ENCODE measurements at places on chromosomes 4 and X. TPM values are rescaled to one million over a fixed set of nuclear protein-coding genes. Genes with fewer than 3 reads are reported as not detected.

The SYN1 gene
- under 0.01 TPM for total RNA-seq

DNA sequence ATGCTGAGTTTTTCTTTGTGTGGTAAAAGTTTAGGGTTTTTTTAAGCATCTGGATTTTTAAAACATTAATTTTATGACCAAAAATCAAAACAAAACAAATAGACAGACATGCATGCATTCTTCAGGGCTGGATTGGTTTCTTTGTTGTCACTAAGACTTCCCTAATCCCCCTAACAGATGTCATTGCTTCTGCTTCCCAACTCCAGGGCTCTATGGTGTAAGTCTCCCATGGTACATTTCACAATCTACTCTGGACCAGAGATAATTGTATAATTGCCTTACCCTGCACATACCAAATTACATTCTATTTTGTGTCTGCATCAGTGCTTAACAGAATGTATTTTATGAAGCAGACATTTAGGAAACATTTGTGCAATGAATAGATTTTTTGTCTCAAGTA lies 529.1 kb upstream of the SMIM31 start:
- no peak for DNase-seq

GRCh38 chrX:123223859-123224258 lies 39.8 kb downstream of the GRIA3 start:
- no peak for DNase-seq

DNA sequence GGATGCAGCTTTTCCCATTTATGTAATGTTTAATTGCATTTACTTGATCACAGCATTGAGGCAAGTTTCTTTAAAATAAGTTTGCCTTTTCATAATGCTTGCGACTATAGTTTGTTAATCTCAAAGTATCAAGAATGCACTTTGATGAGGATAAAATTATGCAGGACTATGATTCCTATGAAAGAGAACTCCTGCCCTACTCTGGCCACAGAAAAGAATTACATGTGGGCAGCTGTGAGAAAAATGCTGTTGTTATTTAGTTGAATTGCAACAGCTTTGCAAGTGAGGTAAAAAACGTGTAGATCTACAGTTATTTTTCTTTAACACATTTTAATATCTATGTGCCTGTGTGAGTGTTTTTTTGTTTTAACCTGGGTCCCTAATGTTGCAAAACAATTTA lies 12.5 kb upstream of the OSTC start:
- no peak for DNase-seq

GRCh38 chr4:157776930-157777528 lies 395.8 kb downstream of the GASK1B start:
- DNase-seq: peak; percentile 65

DNA sequence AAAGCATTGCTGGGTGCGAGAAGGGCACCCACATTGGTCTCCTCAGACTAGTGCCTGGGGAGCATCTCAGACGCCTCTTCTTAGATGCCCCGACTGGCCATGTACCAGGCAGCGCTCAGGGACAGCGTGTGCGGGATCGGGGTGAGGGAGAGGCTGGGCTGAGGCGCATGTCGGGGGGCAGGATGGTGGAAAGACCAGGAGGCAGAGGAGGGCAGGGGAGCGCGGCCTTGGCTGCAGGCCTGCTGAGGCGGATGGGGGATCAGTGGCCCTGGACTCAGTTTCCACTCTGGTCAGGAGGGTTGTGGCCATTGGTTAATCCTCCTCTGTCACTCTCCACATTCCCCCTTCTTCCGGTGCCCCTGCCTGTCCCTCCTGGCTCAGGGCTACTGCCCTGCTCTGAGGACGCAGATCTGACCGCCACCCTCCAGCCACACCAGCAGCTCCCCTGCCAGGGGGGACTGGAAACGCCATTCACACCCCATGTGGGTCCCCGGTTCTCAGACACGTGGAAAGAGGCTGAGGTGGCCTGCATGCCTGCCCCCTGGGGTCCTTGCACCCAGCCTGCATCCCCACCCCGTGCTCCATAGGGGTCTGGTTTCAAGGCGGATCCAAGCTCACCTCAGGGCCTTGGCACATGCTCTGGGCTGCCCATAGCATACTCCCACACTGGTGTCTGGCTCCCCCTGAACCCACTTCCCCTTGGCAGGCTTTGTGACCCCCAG lies 105.9 kb downstream of the CPZ start:
- DNase-seq: peak; percentile 72

The PDHA1 gene
- 26.4 TPM for total RNA-seq

The SSX1 gene
- not detected for total RNA-seq

DNA sequence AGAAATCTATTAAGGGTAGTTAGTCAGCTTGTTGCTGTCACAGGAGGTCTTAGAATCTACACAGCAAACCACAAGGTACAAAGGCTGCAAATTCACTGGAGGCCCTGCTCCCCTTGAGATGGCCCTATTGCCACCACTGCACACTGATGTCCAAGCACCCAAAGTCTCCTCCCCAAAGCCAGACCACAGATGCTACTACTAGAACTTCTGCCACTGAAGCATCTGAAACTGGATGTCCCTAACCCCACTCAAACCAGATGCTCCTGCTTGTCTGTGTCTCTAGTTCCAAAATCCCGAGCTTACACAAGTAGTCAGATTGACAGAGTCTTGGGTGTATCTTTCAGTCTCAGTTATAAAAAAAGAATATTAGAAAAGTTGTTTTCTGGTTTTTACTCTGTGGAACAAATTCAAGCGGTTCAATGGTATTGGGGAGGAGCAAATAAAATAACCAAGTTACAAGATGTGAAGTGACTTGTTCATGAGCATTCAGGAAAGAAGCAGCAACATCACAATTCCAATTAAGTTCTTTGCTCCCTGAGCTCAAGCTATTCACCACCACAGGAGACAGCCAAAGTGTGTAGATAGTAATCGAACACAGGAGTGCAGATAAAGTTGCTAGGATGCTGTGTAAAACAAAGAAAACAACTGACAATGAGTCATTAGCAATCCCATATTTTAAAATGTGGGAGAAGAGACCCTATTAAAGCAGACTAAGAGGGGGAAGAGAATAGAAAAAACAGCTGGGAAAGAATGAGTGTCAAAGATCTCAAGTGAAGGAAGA lies 352.3 kb downstream of the PDGFC start:
- no peak for DNase-seq

DNA sequence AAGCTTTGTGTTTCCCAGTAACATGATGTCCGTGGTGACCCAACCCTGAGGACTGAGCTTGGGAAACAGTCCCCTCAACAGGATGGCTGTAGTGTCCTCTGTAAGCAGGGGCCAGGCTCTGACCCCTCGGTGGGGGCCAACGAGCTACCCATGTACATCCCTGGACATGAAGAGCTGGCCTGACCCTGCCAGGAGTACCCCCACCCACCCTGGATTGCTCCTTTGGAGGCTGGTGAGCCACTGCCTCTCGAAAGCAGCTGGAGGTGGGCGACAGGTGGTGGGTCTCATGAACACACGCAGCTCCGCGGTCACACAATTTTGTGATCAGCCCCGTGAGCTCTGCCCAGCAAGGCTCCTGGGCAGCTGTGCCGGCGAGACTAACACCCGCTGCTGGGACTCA lies 33.5 kb downstream of the NSG1 start:
- no peak for DNase-seq

DNA sequence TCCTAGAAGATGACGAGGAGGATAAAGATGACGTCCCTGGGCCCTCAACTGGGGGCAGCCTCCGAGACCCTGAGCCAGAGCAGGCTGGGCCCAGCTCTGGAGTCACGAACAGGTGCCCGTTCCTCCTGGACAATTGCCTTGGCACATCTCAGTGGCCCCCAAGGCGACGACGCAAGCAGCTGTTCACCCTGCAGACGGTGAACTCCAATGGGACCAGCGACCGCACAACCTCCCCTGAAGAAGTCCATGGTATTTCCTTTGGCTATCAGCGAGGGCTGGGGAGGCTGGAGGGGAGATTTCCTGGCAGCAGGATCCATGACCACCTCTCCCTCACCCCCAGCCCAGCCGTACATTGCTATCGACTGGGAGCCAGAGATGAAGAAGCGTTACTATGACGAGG lies 11.9 kb downstream of the USP11 start:
- no peak for DNase-seq

The STAP1 gene
- total RNA-seq: not detected

- no peak for DNase-seq
Observed at GRCh38 chrX:123223409-123223808, 39.3 kb downstream of the GRIA3 start.

The SPIN2A gene
- total RNA-seq: 0.59 TPM

The HDAC8 gene
- 24.6 TPM for total RNA-seq

GRCh38 chrX:98409867-98410266 lies 1526.2 kb downstream of the RPA4 start:
- DNase-seq: no peak

GRCh38 chr4:25424539-25425228 lies 47.6 kb downstream of the ANAPC4 start:
- no peak for DNase-seq
